ENCODE measurements at places on chromosomes 1 and 21.

DNA sequence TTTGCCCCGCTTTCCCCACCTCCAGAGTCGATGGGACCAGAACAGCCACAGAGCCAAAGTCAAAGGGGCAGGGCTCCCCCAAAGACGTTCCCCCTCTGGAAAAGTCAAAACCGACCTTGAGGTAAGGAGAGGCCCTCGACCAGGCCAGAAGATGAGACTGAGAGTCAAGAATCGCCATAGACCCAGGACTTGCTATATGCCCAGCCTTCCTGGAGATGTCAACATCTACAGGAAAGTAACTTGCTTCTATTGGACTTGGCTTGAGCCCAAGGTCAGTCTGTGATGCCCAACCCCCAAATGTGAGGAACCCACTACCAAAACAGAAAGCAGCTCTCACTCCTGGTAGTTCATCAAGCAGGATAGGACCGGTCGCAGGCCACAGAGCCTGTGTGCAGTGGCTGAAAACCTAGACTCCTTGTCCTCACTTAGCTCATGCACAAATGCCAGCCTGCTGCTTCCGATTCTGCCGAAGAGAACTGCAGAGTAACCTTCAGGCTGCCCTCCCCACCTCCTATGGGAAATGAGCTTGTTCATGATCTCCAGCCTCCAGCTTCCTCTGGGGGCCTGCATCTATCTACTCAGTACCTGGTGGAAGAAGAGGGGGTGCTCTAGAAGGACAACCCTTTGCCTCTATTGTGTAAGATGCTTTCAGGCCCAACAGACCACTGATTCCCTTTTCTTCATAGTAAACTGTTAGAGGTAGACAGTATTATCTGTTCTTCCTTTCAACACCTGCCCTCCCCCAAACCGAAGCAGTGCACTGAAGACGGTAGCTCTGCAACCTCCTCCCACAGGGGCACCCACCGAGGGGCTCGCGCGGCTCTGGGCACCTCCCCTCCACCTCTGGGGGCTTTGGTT lies 1.4 kb downstream of the ACOT7 start:
- no peak for DNase-seq

- no peak for DNase-seq
These were observed 3.4 kb downstream of the MYOM3 start for GRCh38 chr1:24108334-24109165.

DNA sequence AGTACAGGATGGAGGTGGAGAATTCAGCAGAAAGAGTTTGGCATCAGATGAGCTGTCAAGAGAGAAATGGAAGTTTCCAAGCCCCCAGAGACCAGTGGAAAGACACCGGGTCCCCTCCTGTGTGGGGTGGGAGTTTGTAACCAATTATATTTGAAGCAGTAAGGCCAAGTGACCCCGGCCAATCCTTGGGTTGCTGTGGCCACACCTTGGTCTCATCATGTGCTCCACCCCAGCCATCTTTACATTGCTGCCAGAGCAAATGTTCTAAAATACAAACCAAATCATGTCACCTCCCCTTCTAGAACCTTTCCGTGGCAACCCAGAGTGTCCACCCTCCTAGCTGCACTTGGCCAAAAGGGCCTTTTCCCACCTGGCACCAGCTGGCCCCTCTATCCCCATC lies 86.1 kb downstream of the KCNN3 start:
- no peak for DNase-seq

DNA sequence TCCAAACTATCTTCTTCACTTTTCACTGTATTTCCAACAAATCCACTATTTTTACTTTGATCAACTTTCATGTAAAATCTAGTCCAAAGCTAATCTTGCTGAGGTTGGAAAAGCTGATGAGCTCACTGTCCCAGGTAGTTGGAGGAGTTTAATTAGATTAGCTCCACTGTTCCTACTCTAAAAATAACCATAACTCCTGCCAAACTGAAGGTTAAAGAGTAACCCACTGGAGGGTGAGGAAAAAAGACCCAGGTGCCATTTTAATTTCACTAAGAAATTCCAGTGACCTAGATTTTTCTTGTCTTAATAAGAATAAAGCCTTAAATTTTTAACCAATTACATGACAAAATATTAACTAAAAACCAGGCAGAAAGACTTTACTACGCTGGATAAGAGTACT lies 15.3 kb downstream of the DCAF8 start:
- no peak for DNase-seq
